ENCODE measurements at places on chromosomes 2 and 18.

DNA sequence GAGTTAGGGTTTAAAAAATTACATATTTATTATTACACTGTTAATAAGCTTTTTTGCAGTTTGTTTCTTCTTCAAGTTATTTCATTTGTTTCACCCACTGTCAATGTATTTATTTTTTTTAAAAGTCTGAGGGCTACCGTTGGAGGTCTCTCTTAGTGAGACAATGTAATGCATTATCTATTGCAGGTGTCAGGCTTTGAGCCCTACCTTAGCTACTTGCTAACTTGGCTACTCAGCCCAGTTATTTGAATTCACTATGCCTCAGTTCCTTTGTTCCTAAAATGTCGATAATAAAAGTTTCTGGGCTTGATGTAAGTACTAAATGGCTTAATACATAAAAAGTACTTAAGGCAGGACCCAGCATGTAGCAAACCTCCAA is 458 bp upstream of the TFPI start:
- DNase-seq: no peak

DNA sequence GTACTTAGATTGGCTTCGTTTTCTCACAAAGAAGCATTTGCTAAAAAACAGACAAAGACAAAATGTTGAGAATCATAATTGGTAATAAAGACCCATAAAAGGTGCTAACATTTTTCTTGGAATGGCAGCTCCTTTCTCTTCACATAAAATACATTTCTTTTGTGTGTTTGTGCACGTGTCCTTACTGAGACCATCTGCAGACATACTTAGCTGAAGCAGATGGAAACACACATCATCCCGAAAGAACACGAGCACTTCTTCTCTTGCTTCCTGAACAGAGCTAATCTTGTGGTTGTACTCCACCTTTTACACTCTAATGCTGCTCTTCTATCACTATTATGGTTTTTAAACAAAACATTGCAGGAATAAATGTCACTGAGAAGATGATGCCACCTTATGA is 142.5 kb downstream of the SPHKAP start:
- DNase-seq: no peak

GRCh38 chr2:38719706-38720105 is 31.5 kb downstream of the SRSF7 start:
- no peak for DNase-seq

DNA sequence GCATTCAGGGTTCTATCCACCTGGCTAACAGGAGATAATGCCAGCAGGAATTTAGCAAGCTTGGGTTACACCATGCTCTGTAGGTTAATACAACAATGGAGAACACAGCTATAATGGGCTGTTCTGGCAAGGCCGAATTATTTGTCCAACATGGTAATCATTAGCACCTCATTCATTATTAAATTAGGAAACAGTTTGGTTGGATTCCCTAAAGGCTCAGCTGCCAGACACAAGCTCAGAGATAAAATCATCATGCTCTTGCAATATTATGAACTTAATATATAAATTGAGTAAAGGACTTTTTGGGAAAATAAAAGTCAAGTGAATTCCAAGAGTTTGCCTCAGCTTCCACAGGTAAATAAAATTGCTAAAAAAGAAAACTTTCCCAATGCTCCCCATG is 166.4 kb downstream of the ANKRD44 start:
- no peak for DNase-seq

DNA sequence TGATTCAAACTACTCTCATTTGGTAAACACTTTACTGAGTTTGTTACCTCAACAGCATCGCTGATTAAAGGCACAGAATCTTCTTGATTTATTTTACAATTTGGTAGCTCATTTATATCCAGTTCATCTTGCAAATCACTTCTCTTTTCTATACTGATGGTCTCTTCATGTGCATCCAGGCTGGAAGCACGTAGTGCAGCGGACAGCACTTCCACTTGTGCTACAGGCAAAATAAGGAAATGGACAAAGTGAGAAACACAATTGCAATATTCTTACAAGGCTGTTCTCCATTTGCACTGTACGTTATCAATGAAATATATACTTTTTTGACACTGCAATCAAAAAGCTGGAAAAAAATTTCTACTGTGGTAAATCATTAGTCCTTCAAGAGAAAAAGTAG is 51.0 kb downstream of the PPP4R1 start:
- DNase-seq: no peak
